K562 (cell line): ENCODE measurements at places on chromosomes 2 and 18. TPM values are rescaled to one million over a fixed set of nuclear protein-coding genes. Genes with fewer than 3 reads are reported as not detected.

CYP1B1 gene
- 0.07 and 0.13 TPM in 2 replicates for total RNA-seq

GCKR gene
- total RNA-seq: 0.25 and 0.55 TPM in 2 replicates

FBXO48 gene
- 0.64 and 0.65 TPM in 2 replicates for total RNA-seq

CRYBA2 gene
- total RNA-seq: 0.51 and 0.81 TPM in 2 replicates

SULT1C4 gene
- not detected in 2 replicates for total RNA-seq

GPR155 gene
- 0.11 TPM in 2 replicates for total RNA-seq
